ENCODE measurements at places on chromosomes 7 and 10. TPM values are rescaled to one million over a fixed set of nuclear protein-coding genes. Genes with fewer than 3 reads are reported as not detected.

- H3K4me1 ChIP-seq: peaks cover 59% of the 10 kb centered on the region
- H3K36me3 ChIP-seq: no peaks in the 10 kb centered on the region
- H3K4me3 ChIP-seq: no peak overlapping the region
Measured at GRCh38 chr7:44881610-44882009, 3.7 kb downstream of the PURB start.

ZCCHC24 gene
- 3.9 TPM for total RNA-seq

ZNF33B gene
- total RNA-seq: 32.9 TPM

ADRA2A gene
- total RNA-seq: not detected

PDE6C gene
- 0.64 TPM for total RNA-seq

MALRD1 gene
- total RNA-seq: 5.0 TPM

DNA sequence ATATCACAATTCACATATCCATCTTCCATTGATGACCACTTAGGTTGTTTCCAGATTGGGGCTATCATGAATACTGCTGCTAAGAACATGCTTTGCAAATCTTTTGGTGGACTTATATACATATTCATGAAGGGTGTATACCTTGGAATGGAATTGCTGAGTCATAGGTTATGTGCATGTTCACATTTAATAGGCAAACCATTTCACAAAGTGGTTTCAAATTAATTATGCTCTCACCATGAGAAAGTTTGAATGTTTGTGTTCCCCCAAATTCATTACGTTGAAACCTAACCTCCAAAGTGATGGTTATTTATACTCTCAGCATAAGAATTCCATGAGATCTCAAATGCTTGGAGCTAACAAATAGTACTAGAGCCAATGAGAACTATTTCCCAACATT, 86.4 kb downstream of the VPS41 start:
- H3K4me1 ChIP-seq: no peaks in the 10 kb centered on the region
- H3K4me3 ChIP-seq: no peak overlapping the region
- no peak for DNase-seq
- H3K27ac ChIP-seq: no peak overlapping the region
- no peaks in the 10 kb centered on the region for H3K27me3 ChIP-seq
- H3K36me3 ChIP-seq: no peaks in the 10 kb centered on the region

GRCh38 chr10:24444337-24444736, 235.4 kb downstream of the KIAA1217 start:
- no peak overlapping the region for H3K27ac ChIP-seq
- H3K4me1 ChIP-seq: peaks cover 22% of the 10 kb centered on the region
- peaks cover 9% of the 10 kb centered on the region for H3K36me3 ChIP-seq
- no peak for DNase-seq

MAGI2 gene
- total RNA-seq: 3.8 TPM
